ENCODE measurements at places on chromosomes 11 and 22.
A peak's percentile ranks its signal among the peaks of the same experiment; 100 is the strongest.

GRCh38 chr22:23059284-23059948 is 10.9 kb upstream of the GNAZ start:
- no peak for DNase-seq

DNA sequence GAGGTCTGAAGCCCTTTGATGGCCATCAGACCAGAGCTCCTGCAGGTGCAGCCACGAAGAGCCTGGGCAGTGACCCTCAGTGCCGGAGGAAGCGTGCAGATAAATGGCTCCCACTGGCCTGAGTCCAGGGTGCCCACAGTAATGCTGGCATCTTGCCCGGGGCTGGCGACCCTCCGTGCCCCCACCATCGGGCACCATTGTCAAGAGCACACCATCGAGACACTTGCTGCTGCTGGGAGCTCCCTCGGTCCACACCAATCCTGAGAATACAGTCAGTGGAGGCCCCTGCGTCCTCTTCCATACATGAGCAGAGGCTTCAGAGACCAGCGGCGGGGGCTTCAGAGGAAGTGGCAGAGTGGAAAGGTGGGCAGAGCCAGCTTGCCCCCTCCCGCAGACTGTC is 1448.3 kb downstream of the BRD1 start:
- DNase-seq: no peak

- DNase-seq: no peak
These were observed 6.6 kb downstream of the HSPA8 start for GRCh38 chr11:123055191-123055901.

- DNase-seq: no peak
These were observed 169.1 kb downstream of the NXPE2 start for GRCh38 chr11:114847306-114847975.

GRCh38 chr11:1482581-1483444 is 3.8 kb downstream of the MOB2 start:
- no peak for DNase-seq

GRCh38 chr11:28566339-28567089 is 458.3 kb downstream of the METTL15 start:
- DNase-seq: no peak

DNA sequence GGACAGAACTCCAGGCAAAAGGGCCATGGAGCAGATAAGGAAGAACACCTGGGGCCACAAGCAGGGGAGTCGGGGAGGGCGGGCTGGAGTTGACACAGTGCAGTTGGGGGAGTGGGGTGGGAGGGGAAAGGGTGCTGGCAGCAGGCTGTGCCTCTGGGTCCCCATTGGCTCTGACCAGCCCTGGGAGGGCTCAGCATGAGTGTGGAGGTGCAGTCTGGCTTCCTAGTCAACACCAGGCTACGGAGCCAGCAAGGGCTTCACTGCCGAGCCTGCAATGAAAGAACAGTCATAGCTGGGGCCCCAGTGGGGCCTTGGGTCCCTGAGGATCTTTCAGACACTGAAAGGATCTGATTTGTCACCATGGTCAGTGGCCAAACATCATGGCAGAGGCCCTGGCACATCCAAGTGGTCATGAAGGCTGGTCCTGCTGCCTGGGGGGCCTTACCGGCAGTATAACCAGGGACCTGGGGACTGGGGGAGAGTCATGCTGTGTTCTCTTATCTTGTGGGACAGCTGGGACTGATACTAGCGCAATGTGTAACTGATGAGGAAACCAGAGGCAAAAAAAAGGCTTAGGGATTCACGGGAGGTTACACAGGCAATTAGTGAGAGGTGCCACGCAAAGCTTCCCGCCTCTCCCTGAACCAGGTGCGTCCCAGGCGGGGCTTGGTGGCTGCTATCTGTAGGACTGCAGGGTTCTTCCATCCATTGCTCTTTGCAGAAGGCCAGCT is 11.6 kb downstream of the SLC37A2 start:
- no peak for DNase-seq

DNA sequence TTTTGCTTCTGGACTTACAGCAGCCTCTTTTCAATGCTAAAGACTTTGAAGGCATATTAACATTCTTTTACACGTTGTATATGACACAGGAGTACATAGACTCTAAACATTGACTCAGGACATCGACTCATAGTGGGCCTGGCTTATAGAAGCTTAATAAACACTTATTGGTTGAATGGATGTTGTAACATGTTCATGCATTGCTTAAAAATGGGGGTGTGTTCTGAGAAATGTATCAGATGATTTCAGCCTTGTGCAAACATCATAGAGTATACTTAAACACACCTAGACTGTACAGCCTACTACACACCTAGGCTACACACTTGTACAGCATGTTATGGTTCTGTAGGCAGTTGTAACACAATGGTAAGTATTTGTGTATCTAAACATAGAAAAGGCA is 17.9 kb downstream of the TTC17 start:
- DNase-seq: no peak

DNA sequence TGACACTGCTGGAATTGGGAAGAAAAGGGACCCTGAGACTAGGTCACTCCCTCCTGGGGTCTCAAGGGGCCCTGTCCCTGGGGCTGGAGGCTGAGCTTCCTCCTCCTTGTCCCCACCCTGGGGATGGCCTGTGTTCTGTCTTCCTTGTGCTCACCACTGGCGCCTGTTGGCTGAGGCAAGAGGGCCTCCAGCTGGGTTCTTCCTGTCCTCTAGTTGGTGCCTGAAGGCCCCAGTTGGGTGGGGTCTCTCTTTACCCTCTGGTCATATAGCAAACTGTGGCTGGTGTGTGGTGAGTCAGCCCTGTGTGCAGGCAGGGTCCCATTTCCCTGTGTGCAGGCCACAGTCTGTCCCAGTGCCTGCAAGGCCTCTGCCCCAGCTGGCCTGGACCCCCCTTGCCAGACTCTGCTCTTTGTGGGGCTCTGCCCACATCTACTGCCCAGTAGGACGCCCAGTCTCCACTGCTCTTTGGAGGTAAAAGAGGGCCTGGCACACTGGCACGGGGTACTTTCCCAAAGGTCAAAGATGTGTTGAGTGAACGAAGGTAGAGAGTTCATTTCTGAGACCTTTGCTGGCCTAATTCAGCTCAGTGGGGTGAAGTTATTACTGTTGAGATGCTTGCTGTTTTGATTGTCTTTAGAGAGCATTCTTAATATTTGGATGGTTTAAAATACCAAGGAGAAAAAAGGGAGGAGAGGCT is 55.1 kb upstream of the CLDN5 start:
- no peak for DNase-seq

DNA sequence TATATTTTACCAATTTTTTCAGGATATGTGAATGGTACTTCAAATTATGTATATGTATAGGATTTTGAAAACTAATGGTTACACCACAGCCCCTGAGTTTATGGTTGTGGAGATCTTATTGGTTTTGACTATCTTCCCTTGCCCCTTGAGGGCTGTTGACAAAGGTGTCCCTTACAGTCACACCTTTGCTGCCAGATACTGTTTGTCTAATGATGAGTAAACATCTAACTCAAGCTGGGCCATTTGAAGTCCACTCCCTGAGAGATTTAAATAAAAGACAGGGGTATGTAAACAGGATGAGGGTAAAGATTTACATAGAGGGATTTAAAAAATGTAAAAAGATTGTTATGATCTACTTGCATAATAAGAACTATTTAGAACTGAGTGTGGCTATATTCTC is 38.9 kb upstream of the LUZP2 start:
- no peak for DNase-seq

- no peak for DNase-seq
These were observed 4.5 kb downstream of the RAB36 start for GRCh38 chr22:23149743-23150238.

DNA sequence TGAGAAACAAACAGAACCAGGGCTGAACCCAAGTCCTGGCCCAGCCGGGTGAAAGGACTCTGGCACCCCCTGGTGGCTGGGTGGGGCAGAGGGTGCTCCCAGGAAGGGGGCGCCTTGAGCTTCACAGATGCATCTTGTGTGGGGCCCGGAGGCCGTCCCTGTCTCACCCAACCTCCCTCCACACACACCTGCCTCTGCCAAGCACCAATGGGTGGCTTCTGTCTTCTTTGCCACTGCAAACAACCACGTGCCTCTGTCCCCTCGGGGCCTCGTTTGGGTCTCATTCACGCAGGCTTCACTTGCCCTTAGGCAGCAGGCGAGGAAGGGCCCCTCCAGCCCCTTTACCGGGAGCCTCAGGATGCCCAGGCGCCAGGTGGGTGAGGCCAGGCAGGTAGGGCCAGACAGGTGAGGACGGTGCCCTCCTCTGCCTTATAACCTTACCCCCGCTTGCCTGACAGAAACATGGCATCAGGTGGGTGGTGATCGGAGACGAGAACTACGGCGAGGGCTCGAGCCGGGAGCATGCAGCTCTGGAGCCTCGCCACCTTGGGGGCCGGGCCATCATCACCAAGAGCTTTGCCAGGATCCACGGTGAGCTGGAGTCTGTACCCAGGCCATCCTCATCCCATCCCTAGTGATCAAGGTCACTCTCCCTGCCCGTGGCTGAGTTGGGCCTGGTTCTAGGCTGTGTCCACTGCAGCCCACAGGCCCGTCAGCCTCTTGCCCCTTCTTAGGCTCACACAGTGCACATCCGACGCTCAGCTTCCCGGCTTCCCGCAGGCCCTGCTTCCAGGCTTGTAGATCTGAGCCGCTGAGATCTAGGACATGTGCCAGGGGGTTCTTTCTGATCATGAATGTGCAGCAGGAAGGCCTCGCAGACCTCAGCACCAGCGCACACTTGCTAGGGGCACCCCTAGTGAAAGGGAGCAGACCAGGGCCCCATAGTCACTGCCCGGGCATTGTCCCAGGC is 17.2 kb downstream of the POLR3H start:
- DNase-seq: peak; percentile 58

DNA sequence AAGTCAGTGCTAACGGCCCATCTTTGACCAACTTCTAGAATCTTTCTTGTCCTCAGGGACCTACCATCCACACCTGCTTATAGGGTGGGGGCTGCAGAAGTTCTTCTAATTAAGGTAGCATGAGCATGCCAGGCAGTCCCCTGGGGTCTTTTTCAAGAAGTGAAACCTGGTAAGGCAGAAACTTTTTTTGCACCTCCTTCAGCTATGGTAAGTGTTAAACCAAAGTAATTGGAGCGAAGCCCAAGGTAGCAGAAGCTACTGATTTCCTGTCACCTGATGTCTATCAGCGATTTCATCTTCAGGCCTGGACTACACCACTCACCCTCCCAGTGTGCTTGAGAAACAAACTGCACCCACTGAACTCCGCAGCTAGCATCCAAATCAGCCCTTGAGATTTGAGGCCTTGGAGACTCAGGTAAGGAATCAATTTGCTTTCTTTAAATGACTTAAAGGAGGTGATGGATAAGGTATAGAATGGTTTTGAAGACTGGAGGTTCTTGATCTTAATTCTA is at the start of gene MS4A1:
TSS of gene MS4A1 (plus strand) at position 317 of the 512 bp plus-strand sequence. CDS start 6,528 bp downstream, outside the sequence.
- DNase-seq: no peak

DNA sequence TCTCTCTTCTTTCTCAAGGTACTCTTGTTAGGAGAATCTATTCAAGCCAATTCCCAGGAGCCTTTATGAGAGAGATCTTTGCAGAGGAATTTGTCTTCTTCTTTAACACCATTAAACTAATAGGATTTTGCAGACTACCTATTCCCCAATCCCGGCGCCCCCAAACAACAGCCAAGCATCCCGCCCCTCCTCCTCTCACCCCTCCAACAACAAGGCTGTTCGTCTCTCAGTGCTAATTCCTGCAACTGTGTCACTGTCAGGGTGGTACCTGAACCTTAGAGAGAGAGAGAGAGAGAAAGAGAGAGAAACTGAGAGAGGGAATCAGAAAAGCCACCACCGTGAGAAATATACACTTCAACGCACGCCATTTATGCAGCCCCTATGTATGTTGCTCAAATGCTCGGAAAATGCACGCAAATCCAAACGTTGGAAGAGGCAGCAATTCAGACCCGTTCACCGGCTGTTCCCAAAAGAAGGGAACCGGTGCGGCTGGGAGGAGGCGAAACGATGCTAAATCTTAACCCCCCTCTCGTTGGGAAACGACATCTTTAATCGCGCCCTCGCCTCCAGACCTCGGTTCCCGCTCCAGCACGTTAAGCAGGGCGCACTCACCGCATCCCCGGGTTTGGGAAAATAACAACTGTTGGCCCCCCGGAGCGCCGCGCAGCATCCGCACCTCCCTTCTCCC is 961 bp downstream of the KCNA4 start:
- no peak for DNase-seq

DNA sequence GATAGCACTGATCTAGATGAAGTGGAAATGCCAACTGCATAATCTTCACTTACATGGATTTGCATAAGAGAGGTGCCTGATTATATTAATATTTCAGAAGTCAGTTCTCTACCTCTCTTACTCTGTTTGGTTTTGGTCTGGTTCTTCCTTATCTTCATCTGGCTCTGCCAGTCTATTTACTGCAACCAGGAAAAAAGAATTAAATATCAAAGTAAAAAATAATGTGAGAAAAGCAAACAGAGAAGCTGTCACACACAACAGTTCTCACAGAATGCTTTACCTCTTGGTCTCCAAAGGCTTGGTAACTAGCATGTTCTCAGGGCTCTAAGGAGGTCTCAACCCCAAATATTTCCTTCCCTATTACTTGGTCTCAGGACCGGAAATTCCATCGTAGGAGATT is 6.7 kb downstream of the VSIG10L2 start:
- DNase-seq: no peak

GRCh38 chr22:19206287-19206686 is 27.8 kb upstream of the SLC25A1 start:
- no peak for DNase-seq

DNA sequence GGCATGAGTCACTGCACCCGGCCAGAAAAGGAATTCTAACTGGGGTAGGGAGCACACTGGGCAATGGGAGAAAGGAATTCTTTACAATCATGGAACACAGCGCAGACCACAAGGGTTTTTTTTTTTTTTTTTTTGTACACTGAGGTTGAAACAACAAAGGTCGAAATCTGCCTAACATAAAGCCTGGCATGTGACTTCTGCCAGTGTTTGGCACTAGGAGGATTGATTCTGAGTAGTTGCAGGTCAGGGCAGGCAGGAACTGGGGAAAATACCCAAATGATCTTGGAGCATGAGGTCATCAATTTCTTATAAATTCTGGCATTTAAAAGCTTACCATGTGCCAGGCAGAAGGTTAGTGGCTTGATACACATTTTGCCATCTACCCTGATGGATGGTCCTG is 202.0 kb upstream of the SNX19 start:
- DNase-seq: no peak

DNA sequence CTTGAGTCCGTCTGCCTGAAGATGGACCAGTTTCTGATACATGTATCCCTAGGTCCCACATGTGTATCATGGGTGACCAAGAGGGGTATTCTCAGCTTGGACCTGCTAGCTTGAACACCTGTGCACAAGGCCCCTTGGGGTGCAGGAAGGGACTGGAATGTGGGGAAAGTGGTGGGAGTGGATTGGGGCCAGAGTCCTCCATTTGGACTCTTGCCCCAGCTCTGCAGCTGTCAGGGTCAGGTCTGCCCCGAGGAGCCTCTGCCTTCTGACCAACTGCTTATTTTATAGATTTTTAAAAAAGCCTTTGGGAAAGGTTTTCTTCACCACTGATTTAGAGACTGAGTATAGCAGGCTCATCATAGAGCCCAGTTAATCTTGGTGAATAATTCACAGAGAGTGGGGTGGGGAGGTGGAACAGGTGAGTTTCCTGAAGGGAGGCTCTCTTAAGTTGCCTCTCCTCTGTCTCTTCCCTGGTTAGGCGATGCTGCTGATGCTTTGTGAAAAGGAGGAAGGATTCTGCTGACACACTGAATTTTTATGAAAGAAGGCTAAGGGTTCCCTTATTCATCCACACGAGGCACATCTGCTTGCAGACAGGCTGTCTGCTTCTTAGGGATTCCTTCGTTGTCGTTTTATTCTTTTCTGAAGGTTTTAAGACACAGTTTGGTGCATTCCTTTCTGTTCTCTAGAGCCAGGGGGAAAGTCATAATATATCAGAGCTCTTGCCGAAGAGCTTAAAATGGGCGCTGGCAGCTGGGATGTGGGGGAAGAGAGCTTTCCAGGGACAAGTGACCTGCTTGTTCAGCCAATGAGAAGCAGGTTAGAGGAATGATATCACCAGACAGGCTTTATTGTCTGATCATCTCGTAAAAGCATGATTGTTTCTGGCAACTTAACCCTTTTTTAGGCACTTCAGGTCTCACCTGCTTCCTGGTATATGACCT is 19.9 kb downstream of the TRIM44 start:
- DNase-seq: no peak
